ENCODE measurements at places on chromosomes 7 and 10.

- no peak for DNase-seq
Observed at GRCh38 chr10:33306126-33306525, 28.3 kb downstream of the NRP1 start.

- no peak for DNase-seq
Observed at GRCh38 chr7:45268013-45268412, 110.4 kb downstream of the RAMP3 start.

- DNase-seq = no peak
Observed at GRCh38 chr10:126808103-126808502, 97.1 kb upstream of the DOCK1 start.

- no peak for DNase-seq
Observed at GRCh38 chr10:34392641-34393170, 422.4 kb downstream of the PARD3 start.

- DNase-seq = no peak
Observed at GRCh38 chr10:75617485-75618155, 186.2 kb downstream of the LRMDA start.

DNA sequence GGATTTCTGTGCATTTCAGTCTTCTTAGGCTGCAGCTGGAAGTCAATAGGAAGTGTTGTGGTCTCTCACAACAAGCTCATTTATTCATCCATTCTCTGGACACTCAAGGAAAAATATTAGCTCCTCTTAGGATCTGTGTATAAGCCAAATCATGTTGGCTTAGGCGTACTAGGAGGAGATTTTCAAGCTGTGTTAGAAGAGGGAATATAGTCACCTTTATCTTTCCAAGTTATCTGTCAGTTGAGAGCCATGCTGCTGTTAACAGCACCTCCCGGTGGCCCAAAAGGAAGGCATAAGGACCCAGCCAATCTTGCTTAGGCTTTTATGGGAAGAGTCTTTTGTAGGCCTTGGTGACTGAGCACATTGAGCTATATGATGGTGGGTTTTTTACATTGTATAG, 220.0 kb downstream of the LRMDA start:
- DNase-seq = peak; percentile 31

DNA sequence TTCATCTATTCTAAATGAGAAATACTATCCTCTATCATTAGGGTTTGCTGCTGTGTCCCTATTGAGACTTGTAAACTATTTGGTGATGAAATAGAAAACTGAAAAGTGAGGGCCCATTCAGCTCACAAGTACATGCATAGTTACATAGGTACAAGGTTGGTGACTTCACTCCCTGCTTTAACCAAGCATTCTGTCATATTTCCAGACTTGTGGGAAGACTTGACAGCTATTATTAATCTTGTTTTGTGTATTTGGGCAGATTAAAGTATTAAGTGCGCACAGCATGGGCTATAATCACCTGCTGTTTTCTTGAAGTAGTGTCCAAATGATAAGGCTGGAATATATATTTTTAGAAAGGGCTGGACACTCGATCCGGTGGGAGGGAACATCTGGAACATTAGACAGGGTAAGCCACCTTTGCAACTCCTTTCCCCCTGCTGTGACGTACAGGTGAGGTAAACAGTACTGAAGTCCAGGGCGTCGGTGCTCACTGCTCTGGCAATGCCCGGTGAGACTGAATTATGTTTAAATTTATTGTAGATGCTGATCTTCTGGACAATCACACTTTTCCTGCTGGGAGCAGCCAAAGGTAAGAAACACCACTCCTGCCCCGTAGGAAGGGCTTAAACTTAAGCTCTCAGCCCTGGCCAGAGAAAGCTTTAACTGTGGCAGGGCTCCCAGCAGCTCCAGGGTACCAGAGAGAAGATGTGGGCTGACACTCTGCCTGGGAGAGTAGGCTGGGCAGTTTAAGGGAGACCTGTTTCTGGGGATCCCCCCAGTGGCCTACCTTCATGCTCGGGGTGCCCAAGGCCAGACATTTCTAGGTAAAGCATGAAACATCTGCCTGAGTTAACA, at the start of gene PNLIPRP1:
Gene PNLIPRP1, plus strand, starts transcription at position 370 of the 855 bp plus-strand sequence. Its CDS starts 171 bp downstream, at position 541.
- no peak for DNase-seq

DNA sequence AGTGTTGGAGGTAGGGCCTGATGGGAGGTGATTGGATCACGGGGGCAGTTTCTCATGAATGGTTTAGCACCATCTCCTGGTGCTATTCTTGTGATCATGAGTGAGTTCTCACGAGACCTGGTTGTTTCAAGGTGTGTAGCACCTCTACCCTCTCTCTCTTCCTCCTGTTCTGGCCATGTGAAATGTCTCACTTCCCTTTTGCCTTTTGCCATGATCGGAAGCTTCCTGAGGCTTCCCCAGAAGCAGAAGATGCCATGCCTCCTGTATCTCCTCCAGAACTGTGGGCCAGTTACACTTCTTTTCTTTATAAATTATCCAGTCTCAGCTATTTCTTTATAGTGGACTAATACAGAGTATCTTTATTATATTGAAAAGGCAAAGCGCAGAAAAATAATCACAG, 90.1 kb downstream of the FAM171A1 start:
- DNase-seq = no peak

GRCh38 chr7:72317341-72317740, 94.8 kb downstream of the CALN1 start:
- no peak for DNase-seq

DNA sequence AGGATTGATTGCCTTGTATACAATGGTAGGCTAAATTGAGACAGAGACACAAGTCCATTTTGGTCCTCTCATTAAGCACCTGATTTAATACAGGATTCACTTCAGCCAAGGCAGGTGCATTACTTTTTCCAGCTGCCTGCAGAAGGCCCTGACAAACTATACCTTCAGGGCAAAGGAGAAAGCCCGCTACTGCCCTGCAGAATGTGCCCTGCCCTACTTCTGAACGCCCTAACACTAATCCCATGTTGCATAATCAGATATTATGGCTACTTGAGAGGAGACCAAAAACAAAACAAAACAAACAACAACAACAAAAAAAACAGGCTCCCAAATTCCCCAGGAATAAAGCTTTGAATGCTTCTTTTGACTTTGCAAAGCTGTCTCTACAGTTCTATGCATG, 116.9 kb upstream of the ABI1 start:
- DNase-seq = no peak

- DNase-seq = no peak
Observed at GRCh38 chr7:7080802-7081201, 101.5 kb upstream of the C1GALT1 start.

GRCh38 chr7:105219771-105220160, 169.0 kb downstream of the SRPK2 start:
- DNase-seq = no peak

GRCh38 chr7:15000157-15000556, 97.6 kb upstream of the DGKB start:
- no peak for DNase-seq

- DNase-seq = no peak
Observed at GRCh38 chr10:132320654-132321469, 11.1 kb upstream of the LRRC27 start.

All from iPS-NIHi11 (cell line).